GM20000 (cell line): ENCODE measurements at places on chromosomes 3 and 15.

GRCh38 chr3:23174426-23175039, 28.6 kb upstream of the UBE2E2 start:
- no peak for DNase-seq

DNA sequence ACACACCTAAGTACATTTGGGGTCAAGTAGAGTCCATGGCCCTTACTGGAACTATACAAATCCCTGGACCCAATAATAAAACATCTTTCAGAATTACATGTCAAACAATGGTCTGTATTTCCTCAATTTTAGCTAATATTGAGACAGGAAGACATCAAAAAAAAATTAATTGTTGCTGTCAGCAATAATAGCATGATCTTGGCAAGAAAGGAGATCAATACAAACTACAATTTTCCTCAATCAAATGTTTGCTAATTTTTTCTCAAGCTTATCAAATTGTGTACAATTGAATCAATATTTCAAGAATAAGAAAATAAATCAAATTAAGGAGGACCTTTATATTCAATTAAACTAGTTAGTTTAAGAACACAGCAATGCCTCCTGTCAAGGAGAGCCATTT, 62.6 kb downstream of the FSIP1 start:
- no peak for DNase-seq

DNA sequence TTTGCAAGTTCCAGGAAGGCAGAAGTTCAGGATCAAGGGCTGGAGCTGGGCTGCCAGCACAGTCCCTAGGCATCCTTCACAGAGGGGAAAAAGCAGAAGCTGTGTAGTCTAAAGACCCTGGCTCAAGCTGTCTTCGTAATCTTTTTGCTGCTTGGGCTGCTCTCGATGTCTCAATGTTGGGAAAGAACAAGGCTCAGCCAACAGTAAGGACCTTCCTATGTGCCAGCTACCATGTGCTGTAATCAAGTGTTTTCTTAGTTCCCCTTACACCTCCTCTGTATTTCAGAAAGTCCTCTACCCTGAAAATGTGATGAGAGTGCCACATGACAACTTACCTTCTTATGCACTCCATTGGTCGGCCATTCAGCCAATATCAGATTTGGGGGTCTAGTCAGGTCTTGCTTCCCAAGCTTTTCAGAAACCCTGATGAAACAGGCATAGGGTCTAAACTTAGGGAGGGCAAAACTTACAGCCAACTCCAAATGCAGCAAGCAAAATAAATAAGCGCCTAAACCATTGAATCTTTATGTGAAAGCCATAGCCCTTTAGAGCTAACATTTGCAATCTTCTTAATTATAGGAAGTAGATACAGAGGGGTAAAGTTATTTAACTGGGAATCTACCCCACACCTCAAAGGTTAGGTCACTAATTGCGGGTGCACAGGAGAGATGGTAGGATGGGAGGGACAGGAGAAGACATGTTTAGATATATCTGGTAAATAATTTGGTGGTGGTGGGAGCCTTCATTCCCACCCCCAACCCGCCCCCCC, 1.2 kb upstream of the EDEM1 start:
- peak; percentile 52 for DNase-seq

GRCh38 chr3:185687271-185687878, 101.3 kb downstream of the SENP2 start:
- no peak for DNase-seq

DNA sequence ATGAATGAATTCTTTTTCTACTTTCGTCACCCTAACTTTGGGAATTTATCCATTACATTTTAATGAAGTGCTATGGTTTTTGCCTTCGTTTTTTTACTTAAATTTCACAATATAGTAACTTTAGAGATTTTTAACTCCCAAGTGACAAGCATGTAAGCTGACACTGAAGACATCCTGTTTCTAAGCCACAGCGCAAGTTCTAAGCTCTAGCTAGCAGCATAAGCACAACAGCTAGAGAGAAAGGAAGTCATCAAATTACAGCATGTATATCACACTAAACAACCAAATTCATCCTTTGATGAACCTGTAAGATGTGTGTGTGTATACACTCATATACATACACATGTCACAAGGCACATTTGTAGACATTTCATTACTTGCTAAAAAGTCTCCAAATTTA, 119.3 kb downstream of the P3H2 start:
- no peak for DNase-seq

DNA sequence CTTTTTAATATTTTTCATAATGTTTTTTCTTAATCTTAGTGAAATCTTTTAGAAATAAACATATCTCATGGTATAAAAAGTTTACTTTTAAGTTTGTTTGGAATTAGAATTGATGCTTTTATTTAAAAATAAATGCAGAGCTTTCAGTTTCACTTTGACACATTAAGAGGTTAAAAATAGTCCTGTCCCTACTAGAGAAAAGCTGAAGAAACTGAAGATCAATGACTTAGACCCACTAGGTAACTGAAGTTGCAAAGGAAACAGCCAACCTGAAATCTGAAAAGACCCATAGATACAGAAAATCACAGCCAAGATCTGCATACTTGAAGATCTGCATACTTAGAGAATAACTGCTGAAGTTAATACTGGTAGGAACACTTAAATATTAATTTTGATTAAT, 237.6 kb downstream of the RAP2B start:
- DNase-seq = peak; percentile 34

- DNase-seq = no peak
Observed at GRCh38 chr15:98503970-98504369, 144.4 kb upstream of the IGF1R start.

- DNase-seq = no peak
Observed at GRCh38 chr3:165855581-165855980, 18.4 kb upstream of the BCHE start.

DNA sequence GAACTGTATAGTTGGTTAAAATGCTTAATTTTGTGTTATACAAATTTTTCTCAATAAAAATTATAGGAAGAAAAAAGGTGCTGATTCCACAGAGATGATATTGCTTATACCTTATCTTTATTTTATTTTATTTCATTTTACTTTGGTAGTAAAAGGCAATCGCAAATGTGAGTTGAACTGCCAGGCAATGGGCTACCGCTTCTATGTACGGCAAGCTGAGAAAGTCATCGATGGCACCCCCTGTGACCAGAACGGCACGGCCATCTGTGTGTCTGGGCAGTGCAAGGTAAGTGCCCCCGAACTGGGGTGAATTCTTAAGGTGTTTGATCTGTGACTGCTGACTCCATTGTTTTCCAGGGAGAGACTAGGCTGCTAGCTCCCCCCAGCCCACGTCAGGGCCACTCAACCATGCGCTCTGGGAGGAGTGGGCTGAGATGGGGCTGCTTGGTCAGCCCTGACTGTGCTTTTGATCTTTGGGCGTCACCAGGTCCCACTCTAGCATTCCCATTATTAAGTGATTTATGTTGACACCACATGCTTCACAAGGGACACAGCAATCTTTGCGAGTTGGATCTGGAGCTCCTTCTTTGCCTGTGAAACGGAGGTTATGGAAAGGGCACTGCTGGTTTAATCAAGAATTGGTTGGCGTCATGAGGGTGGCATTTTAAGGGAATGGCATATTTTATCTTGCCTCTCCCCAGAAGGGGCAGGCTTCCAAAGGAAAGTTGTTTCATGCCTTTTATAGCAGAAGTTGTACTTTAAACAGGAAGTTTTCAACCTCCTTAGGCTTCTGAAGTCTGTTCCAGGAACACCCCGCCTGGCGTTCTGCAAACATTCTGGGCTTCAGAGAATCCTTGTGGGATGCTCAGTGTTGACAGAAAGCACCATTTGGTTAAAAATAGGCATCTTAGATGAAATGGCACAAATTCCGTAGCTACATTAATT, 296.5 kb downstream of the THSD4 start:
- no peak for DNase-seq

DNA sequence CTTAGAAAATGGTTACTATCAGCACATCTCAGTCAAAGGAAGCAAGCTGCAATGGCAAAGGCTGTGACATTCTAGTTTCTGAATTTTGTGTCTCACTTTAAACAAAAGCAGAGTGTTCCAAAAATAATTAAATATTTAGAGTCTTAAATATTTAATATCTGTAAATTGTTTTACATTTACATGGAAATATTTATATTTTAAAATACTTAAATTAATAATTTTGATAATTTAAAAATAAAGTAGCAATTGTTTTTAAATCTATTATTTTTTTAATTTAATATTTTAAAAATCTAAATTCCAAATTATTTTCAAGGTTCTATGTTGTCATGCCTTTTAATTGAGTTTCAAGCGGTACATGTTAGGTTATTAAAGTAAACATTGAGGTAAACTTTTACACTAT, 843.1 kb downstream of the ROBO1 start:
- DNase-seq = no peak

DNA sequence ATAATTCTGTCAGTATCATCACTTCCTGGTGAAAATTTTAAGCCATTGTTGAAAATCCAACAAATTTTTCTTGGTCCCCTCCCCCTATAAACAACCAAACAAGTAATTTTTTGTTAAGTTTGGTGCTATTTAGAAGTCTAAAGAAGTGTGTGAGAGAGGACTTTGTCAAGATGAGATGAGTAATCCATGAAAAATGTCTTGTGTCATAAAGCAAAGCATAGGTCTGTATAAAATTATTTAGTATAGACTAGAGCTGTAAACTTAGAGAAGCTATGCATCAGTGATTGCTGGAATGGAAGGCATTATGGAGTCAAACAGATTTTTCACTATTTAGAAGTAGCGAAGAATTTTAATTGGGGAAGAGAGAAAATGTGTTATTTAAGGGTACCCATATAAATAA, 31.4 kb downstream of the MAPK6 start:
- no peak for DNase-seq

DNA sequence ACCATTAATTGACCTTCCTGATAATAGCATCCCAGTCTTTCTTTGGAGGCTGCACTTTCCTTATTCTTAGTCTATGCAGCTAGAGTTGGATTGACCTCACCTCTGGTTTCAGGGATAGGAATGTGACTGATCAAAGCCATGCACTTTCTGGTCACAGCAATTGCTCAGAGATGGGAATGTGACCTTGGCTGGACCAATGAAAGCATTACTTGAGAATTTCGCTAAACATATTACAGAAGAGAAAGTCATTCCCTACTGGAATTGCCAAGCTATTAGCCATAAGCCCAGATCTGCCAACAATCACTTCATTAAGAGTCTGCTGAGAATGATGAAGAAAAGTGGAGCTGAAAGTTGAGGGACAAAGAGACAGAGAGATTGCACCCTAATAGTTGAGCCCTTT, 32.7 kb downstream of the RTP1 start:
- no peak for DNase-seq
